ENCODE measurements at places on chromosomes 1 and 21.
A peak's percentile ranks its signal among the peaks of the same experiment; 100 is the strongest.

GRCh38 chr1:101124405-101124804 is 98.8 kb upstream of the DPH5 start:
- DNase-seq = no peak

DNA sequence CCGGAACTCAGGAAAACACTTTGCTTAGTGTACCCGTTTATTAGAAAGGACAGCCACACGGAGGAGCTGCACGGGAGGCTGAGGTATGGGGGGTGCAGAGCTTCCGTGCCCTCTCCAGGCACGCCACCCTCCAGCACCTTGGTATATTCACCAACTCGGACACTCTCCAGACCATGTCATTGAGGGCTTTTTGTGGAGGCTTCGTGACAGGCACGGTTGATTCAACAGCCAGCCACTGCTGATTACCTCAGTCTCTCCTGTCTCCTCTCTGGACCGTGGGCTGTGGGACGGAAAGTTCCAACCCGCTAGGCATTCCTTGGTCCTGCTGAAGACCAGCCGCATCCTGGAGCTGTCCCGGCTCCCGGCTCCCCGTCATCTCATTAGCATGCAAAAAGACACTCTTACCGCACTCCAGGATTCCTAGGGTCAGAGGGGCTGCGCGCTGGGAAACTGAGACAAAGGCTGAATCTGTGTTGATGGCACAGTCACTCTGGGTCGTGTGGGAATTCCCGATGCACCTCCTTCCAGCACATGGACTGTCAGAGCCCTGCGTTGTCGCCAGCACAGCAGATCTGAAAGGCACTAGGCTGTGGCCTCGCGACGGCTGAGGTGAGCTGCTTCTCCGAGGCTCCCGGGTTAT is 65.6 kb downstream of the PRKCZ start:
- no peak for DNase-seq

DNA sequence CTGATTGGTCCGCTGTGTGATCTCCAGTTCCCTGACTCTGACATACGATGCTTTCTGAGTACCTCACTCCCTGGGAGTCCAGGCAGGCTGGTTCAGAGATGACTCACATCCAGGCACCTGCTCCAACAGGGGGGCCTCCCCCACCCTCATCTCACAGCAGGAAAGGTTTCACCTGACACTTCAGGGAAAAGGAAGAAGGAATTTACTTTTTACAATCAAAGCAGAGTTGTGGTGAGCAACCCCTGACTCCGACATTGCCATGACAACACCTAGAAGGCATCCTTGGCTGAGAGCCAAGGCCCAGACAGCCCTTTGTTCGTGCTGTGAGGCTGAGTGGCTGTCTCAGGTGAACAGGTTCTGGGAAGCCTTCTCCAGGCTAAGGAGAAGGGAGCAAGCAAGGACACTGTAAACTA is 164.6 kb upstream of the GJB5 start:
- DNase-seq = no peak

GRCh38 chr1:240831191-240831631 is 219.3 kb upstream of the GREM2 start:
- peak; percentile 73 for DNase-seq

- no peak for DNase-seq
Observed at GRCh38 chr1:33277488-33278084, 21.3 kb downstream of the ZNF362 start.

GRCh38 chr1:25054526-25055323 is 124.6 kb upstream of the RUNX3 start:
- DNase-seq = no peak

- no peak for DNase-seq
Observed at GRCh38 chr1:226586650-226587422, 38.3 kb downstream of the STUM start.

DNA sequence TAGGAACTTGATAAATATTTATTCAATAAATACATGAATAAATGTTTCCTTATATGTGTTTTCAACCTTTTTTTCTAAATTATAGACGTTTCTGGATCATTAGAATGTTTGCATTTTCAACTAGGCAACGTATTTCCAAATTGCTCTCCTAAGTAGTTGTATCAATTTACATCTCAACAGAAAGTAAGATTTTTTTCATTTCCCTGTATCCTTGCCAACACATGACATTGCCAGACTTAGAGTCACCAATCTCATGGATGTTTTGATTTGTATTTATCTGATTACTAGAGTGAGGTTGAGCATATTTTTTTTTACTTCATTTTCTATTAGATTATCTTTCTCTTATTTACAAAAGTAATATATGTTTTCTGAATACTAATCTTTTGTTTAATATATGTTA is 22.2 kb upstream of the SMG7 start:
- no peak for DNase-seq

GRCh38 chr1:118339400-118340124 is 154.5 kb upstream of the SPAG17 start:
- DNase-seq = no peak

DNA sequence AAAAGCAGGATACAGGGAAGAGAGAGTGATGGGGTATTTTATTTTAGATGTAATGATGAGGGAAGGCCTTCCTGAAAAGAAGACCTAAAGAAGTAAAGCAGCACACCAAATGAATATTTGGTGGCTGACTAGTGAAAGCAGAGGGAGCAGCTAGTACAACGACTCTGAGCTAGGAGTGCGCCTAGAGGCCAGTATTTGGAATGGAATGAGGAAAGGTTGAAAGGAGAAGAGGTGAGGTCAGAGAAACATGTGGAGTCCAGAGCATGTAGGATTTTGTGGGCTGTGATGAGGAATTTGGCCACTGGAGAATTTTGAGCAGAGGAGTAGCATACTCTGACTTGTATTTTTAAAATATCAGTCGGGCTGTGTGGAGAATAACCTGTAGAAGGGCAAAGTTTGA is 11.8 kb upstream of the RPL5 start:
- DNase-seq = no peak

DNA sequence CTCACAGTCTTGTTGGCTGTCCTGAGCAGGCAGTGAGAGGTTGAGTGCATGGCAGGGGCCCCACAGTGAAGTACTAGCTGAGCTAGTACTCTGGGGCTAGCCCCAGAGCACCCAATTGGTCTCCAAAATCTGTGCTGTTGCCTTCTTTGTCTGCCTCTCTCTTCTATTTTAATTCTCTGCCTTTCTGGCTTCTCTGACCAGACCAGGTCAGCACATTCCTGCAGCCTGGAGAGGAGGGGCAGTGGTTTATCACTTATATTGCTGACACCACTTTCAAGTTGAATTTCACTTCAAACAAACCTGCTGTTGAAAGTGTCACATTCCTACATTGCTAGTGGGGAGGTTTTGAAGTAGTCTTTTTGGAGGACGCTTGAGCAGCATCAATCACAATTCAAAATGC is 628.7 kb downstream of the PTPRU start:
- DNase-seq = no peak
